ENCODE measurements at places on chromosomes 12 and 14.
A peak's percentile ranks its signal among the peaks of the same experiment; 100 is the strongest.

GRCh38 chr14:63992858-63993257 lies 140.1 kb downstream of the SYNE2 start:
- DNase-seq: no peak

- peak; percentile 93 for DNase-seq
Measured at GRCh38 chr14:22614240-22614799, 16.2 kb downstream of the ABHD4 start.

DNA sequence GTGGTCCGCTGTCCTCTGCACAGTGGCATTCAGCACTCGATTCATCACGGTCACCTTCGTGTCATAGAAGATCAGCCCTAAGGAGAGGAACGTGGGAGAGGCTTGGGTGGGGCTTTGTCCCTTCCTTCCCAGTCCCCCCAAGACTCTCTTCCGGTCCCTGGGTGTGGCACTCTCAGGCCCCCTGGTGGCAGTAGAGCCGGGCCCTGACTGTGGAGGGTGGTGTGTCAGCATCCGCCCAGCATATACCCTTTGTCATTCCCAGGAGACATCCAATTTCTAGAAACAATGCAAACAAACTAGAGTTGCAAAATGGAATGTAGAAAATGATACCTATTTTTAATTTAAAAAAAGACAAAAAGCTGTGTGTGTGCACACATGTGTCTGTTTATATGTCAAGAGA lies 45.0 kb downstream of the TRAFD1 start:
- DNase-seq: peak; percentile 35

DNA sequence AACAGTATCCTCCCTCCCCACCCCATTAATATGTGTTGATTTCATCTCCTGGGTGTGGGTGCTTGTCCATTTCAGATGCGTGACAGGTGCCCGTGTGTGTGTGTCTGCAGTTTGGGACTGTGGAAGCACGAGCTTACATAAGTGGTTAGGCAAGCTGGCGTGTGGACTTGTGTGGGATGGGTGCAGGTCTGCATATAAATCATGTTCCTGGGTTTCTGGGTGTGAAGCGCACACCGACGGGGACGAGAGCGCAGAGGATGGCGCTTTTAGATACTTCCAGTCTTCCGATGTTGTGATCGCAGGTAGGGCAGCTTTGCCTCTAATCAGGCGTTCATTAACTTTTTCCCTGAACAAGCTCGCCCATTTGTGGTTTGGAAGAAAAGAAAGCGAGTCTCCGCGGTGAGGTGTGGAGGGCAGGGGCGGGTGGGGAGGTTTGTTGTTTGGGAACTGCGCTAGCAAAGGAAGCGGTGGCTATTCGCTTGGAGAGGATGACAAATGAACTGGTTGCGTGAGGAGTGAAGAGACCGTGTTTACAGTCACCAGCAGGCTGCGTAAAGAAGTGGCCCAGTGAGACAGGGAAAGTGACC lies 865 bp downstream of the RGS6 start:
- DNase-seq: peak; percentile 23

DNA sequence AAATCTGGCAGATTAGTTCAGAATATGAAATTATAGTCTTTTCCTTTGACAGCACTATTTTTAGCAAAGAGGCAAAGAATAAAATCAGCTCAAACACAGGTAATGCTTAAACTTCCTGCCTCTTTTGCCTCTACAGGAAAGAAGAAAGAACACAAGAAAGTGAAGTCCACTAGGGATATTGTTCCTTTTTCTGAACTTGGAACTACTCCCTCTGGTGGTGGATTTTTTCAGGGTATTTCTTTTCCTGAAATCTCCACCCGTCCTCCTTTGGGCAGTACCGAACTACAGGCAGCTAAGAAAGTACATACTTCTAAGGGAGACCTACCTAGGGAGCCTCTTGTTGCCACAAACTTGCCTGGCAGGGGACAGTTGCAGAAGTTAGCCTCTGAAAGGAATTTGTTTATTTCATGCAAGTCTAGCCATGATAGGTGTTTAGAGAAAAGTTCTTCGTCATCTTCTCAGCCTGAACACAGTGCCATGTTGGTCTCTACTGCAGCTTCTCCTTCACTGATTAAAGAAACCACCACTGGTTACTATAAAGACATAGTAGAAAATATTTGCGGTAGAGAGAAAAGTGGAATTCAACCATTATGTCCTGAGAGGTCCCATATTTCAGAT lies 17.4 kb downstream of the TMPO start:
- DNase-seq: peak; percentile 64

DNA sequence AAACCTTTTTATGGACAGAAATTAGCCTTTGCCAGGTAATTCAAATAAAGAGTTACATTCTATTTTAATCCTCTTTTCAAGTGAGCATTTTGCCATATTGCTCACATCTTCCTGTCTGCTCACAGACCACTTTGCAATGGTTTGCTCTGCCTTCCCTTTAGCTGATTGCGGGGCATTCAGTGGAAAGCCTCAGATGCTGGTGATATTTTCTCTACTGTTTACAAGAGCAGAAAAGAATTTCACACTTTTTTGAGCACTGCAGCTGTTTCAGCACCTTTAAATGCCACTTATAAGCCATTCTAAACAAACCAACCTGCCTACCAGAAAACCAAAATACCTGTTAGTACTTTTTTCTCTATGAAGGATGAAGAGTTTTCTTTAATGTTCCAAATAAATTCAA lies 195.7 kb upstream of the LRIG3 start:
- no peak for DNase-seq

- DNase-seq: no peak
Measured at GRCh38 chr12:108048686-108049085, 80.4 kb upstream of the WSCD2 start.

DNA sequence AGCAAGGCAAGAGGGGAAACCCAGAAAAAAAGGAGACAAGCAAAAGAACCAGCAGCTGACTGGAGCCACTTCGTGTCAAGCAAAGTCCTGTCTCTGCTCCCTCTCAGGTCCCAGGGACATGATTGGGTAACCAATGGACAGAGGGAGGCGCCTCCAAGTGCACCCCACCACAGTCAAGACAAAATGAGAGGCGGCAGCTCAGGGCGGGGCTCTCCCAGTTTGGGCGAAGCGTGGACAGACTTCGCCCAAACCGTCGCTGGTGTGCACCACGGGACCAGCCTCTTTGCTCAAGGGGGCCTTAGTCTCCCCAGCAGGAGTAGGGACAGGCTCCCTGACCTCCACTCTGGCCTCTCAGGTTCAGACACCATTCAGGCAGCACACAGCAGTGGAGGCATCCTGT lies 1.5 kb upstream of the BEGAIN start:
- no peak for DNase-seq

GRCh38 chr14:28280997-28281598 lies 485.5 kb upstream of the FOXG1 start:
- DNase-seq: no peak

- DNase-seq: no peak
Measured at GRCh38 chr12:94516985-94517384, 57.3 kb upstream of the CEP83 start.
